Endothelial cell (in vitro differentiated cells): ENCODE measurements at places on chromosomes 12 and 14.

DNA sequence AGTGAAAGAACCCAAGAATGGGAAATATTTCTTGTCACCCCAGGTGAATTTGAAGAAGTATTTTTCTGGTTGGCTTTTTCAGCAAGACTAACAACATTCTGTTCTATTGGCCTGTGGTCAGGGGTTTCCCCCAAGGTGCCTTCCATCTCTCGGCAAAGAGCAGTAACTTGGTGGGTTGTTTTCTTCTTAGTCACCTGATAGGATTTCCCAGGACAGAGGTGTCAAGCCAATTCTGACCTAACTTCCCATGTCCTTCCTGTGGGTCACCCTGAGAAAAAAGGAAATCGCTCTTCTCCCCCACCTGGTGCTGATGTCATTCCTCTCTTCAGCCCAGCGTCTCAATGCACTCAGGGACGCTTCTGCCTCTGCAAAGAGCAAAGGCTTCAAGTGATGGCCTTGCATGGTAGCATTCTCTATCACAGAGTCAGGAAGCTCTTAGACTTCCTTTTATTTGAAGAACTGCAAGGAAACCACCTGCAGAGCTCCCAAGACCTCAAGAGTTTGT, 16.1 kb upstream of the IFNG start:
- peak; percentile 5 for DNase-seq

DNA sequence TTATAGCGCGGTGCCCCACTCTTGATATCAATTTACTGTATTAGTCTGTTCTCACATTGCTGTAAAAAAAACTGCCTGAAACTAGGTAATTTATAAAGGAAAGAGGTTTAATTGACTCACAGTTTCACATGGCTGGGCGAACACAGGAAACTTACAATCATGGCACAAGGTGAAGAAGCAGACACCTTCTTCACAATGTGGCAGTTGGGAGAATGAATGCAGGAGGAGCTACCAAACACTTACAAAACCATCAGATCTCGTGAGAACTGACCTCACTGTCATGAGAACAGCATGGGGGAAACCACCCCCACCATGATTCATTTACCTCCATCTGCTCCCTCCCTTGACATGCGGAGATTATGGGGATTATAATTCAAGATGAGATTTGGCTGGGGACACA, 42.3 kb downstream of the FBXO34 start:
- DNase-seq = no peak

DNA sequence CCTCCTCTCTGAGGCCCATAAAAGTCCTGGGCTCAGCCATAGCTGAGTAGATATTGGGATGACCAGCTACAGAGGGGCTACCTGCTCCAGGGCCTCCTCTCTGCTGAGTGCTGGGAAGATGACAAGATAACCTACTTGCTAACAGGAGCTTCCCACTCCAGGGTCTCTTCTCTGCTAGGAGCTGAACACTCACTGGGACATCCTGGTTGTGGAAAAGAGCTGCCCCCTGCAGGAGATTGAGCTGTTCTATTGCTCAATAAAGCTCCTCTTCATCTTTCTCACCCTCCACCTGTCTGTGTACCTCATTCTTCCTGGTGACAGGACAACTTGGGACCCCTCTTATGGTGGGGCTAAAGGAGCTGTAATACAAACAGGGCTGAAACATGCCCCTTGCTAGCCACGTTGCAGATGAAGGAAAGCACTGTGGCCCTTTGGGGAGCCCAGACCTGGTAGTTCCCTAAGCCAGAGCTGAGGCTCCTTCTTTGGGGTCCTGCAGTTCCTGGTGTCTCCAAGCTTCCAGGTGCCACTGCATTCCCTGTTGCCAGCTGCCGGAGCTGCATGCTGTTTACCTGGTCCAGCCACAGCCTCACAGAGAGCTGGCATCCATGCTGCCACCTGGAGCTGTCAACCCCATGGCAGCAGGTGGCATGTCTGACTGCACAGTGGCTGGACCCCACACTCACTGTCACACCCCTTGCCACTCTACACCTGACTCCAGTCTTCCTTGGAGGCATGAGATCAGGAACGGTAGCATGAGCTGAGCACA, 598.5 kb upstream of the LMO3 start:
- DNase-seq = no peak

DNA sequence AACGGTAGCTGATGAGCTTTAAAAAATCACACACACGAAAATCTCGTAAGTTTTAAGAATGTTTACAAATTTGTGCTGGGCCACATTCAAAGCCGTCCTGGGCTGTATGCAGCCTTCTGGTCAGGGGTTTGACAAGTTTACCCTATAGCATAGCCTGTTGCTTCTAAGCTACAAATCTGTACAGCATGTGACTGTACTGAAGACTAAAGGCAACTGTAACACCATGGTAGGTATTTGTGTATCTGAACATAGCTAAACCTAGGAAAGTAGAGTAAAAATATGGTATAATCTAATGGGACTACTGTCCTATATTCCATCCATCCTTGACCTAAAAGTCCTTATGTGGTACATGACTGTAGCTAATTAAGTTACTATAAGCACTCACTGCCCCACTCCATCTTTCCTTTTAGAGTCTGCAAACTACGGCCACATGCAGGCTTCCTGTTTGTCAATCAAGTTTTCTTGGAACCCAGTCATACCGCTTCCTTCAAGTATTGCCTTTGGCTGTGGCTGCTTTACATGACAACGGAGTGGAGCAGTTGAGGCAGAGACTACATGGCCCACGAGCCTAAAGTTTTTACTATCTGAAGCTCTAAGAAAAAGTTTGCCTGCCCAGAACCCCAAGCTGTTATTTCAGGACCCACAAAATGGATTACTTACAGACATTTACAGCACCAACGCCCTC, 18.5 kb downstream of the KRT7 start:
- DNase-seq = no peak

DNA sequence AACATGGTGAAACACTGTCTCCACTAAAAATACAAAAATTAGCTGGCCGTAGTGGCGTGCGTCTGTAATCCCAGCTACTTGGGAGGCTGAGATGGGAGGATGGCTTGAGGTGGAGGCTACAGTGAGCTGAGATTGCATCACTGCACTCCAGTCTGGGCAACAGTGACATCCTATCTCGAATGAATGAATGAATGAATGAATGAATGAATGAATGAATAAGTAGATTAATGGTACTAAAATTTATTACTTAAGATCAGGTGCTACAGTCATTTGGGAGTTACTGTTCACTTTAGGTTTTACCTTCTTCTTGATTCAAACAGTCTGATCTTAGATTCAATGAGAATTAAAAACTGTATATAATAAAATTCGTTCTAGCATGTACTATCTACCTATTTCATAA, 31.6 kb upstream of the WDR89 start:
- no peak for DNase-seq

- no peak for DNase-seq
These were observed at the start of gene CD69 for GRCh38 chr12:9760699-9761418. CD69 (minus strand) TSS chr12:9760901; CDS start chr12:9760820, 81 bp downstream.

DNA sequence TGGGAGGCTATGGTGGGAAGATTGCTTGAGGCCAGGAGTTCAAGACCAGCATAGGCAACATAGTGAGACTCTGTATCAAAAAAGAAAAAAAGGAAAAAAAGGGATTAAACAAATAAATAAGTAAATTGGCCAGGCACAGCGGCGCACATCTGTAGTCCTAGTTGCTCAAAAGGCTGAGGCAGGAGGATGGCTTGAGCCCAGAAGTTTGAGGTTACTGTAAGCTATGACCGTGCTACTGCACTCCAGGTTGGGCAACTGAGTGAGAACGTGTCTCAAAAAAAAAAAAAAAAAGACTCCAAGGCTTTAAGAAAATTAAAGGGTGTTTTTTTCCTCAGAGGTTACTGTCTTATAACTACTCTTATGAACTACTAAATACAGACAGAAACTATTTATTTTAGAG, 11.7 kb downstream of the BEST3 start:
- no peak for DNase-seq

GRCh38 chr12:131711551-131712205, 788 bp downstream of the SFSWAP start:
- DNase-seq = peak; percentile 11

- DNase-seq = no peak
These were observed 19.1 kb downstream of the DAAM1 start for GRCh38 chr14:59207506-59207933.

- DNase-seq = peak; percentile 52
These were observed 41.4 kb downstream of the PRPF40B start for GRCh38 chr12:49664591-49665239.

GRCh38 chr12:50059440-50060119, 2.2 kb downstream of the ASIC1 start:
- no peak for DNase-seq

DNA sequence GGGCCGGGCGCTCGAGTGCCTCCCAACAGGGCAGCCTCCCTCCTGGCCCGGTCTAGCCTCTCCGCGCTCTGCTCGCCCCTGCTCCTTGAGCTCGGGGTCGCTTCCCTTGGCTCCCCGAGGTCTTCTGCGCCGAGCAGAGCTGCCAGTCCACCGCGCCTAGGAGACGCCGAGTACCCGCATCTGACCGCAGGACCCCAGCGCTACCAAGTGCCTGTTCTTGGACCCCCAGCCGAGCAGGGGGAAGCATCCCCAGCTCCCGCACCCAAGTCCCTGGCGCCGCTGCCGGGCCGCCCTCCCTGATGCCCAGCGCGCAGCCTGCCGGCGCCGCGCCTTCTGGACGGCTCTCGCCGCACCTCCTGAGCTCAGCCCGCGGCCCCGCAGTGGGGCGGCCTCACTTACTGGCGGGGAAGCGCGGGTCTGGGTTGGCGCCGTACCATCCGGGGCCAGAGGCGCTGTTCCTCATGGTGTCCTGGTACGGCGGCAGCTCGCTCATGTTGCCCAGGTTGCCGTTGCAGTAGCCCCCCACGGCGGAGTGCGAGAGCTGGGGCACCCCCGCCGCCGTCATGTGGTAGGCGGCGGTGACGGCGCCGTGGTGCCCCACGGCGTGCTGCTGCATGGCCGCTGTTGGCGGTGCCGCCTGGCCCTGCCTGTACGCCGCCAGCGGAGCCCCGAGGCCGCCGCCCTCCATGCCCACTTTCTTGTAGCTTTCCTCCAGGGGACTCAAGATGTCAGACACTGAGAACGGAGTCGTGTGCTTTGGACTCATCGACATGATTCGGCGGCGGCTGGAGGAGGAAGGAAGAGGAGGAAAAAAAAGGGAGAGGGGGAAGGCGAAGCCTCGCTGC, 1.2 kb downstream of the NKX2-1 start:
- no peak for DNase-seq

- no peak for DNase-seq
These were observed 6.9 kb upstream of the ABHD12B start for GRCh38 chr14:50864946-50865345.

DNA sequence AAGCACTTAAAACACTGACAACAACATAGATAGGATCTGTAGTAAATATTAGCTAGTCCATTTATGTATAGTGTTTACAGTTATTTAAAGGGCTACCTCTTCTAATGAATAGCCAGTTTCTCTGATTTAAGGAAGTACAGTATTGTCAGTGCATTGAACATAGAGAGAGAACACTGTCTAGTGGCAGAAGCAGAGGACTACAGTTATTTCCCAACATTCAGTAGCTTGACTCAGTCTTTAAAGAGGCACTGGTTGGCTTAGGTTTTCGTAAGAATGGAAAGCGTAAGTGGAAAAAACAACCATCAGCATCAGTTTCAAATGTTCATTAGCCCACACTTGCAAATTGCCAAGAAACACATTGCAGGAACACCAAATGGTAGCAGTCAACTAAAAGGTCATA, 125.0 kb upstream of the HMGA2 start:
- no peak for DNase-seq

- no peak for DNase-seq
These were observed 41.2 kb upstream of the PPM1H start for GRCh38 chr12:62976110-62976662.

DNA sequence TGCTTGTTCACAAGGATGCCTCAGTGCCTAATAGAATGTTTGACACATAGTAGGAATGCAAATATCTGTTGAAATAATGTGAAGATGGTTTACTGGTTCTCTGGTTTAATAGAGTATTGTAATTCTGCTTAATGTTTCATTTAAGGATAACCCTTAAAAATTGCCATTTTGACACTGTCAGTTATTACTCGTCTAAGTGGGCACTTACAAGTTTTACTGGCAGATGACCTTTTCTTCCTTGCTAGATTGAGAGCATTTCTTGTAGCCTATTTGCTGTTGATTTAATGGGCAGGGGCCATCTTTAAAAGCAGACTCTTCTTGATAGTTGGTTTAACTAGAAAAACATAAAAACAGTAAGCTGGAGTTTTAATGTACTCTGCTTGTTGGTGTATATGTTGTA, 1.9 kb downstream of the TMEM263 start:
- DNase-seq = no peak

DNA sequence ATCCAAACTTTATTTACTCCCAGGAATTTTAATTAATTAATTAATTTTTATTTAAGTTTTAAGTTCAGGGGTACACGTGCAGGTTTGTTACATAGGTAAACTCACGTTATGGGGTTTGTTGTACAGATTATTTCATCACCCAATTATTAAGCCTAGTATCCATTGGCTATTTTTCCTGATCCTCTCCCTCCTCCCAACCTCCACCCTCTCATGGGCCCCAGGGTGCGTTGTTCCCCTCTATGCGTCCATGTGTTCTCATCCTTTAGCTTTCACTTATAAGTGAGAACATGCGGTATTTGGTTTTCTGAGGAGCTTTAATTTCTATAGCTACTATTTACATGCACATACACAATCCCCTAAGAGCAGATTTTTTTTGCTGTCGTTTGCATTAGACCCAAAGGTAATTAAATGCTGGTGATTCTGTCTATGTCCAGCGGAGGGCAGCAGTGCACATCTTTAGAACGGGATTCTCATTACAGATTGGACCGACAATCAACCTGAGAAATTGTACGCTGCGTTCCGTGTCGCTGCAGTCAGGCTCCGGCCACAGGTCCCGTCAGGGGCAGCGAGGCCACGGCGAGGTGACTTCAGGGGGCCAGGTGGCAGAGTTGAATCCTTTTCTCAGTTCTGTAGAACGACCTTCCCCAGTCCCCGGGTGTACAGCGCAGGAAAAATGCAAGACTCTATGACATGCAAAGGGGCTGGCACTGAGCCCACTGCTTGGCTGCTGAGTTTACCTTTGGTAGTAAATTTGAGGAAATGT, 11.6 kb downstream of the TMEM30B start:
- DNase-seq = peak; percentile 69

DNA sequence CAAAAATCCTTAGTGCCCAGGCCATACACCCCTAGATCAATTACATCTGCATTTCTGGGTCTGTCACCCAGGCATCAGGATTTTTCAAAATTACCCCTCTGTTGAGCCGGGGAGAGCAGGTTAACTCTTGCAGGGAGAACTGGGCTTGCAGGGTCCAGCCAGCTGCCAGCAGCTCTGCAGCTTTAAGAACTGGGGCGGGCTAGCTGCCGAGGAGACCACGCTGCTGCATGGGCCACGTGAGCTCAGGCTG, at the start of gene DGLUCY:
Gene DGLUCY, plus strand, starts transcription at position 245 of the 250 bp plus-strand sequence. CDS start 46,222 bp downstream, outside the sequence.
- no peak for DNase-seq

- DNase-seq = no peak
These were observed 1112.6 kb downstream of the SLC6A15 start for GRCh38 chr12:83800022-83800421.

DNA sequence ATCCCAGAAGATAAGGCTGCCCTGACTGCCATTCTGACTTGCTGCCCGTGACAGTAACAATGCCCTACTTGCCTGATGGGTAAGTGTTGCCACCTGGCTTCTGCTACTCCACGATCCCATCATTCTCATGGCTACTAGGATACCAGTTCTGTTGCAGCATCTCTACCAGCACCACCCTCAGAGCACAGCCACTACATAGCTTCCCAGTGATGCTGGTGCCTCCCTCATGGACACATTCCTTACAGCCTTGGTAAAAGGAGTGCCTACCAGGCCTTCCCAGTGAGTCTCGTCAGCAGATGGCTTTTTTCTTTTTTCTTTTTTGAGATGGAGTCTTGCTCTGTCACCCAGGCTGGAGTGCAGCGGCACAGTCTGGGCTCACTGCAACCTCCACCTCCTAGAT, 84.4 kb upstream of the CMKLR1 start:
- no peak for DNase-seq
